ENCODE measurements at places on chromosomes 7 and 10.

GRCh38 chr10:49844775-49845595, 82.9 kb upstream of the OGDHL start:
- no peak for DNase-seq

- DNase-seq: no peak
These were observed 157.4 kb downstream of the EVX1 start for GRCh38 chr7:27399791-27400567.

GRCh38 chr7:7321681-7322080, 139.3 kb downstream of the C1GALT1 start:
- DNase-seq: no peak

DNA sequence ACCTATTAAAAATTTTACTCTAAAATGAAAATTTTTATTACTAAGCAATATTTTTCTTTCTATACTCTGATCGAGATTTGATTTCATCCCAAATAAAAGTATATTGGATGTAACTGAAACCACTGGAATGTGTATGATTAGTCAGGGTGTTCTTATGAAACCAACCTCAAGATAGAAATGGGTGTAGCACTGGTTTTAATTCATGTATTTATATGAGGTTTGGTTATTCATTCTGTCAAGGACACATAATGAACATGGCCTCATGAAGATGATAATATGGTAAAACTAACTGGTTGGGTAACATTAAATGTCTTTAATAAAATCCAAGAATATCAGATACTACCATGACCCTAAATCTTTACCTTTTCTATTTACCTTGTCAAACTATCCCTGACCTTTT, 197.7 kb downstream of the SEMA3A start:
- DNase-seq: no peak

DNA sequence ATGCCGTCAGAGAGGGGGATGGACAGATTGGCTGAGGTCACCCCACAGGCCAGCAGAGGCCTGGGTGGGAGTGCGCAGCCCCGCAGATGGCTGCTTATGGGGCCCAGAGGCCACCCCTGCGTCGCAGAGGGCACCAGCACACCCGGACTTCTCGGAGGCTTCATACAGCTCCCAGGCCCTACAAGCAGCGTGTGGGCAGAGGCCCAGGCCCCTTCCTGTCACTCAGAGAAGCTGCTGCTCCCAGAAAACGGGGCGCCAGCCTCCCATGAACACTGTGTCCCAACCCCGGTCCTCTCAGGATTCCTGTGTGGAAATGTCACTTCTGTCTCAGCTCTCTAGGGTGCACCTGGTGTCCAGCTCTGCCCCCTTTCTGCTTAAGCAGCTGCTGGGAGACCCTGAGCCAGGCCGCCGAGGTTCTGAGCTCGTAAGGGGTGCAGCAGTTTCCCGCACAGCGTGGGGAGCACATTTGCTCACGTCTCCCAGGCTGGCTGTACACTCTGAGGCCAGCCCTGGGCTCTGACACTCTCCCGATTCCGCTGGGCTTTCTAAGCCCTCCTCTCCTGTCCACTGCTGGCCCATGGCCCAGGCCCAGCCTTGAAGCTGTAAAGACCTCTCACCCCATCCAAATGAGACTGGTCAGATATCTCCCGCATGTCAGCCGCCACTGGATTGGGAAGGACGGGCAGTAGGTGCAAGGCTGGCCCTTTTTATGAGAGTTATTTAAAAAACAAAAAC, 6.8 kb downstream of the GPR146 start:
- DNase-seq: no peak

DNA sequence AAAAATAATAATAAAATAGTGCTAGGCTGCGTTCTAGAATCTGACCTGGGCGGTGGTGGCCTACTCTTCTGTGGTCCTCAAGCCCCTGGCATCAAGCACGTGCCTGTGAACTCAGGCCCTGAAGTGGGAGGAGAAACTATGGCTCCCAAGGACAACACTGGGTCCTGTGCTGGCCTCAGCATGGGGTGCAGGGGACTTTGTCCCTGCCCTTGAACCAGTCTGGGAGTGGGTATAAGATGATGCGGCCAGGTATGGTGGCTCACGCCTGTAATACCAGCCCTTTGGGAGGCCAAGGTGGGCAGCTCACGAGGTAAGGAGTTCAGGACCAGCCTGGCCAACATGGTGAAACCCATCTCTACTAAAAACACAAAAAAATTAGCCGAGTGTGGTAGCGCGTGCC, 5.5 kb downstream of the ZP3 start:
- DNase-seq: no peak

DNA sequence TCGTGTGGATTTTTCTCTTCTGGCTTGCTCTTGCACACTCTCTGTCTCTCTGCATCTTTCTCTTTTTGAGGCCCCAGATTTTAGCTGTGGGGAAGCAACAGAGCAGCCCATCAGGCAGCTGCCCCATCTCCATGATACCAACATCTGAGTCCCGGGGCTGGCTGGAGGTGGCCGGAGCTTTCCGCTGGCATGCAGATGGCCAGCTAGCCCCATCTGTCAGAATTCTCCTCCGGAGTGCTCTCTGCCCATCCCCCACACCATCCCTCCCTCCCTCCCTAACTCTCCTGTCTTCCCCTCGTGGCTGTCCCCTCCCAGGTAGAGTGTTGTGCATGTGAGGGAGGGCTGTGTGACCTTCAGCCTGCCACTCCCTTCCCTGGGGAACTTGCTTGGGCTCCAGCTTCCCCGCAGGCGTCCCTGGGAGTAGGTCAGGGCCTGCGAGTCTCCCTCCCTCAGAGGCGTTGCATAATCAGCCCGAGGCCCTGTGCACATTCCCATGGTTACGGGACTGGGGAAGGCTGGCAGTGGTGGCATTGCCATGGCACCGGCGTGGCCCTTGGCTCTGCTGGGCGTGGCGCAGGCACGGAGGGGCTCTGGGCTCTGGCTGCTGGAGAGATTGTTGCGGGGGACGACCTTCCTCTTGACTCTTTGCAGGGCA, 24.7 kb downstream of the GHRHR start:
- no peak for DNase-seq

- DNase-seq: no peak
These were observed 2.8 kb downstream of the MRM2 start for GRCh38 chr7:2239242-2239641.
